ENCODE measurements at places on chromosomes 5 and 9.

GRCh38 chr9:89697553-89697952 lies 92.7 kb downstream of the GADD45G start:
- DNase-seq = no peak

- DNase-seq = no peak
Observed at GRCh38 chr9:107635803-107636174, 146.2 kb upstream of the KLF4 start.

GRCh38 chr9:126615791-126616447 lies 2.2 kb downstream of the LMX1B start:
- DNase-seq = no peak

GRCh38 chr9:91837981-91838731 lies 111.9 kb downstream of the ROR2 start:
- DNase-seq = no peak

GRCh38 chr9:136958898-136959850 lies 7.1 kb downstream of the LCN12 start:
- DNase-seq = no peak

DNA sequence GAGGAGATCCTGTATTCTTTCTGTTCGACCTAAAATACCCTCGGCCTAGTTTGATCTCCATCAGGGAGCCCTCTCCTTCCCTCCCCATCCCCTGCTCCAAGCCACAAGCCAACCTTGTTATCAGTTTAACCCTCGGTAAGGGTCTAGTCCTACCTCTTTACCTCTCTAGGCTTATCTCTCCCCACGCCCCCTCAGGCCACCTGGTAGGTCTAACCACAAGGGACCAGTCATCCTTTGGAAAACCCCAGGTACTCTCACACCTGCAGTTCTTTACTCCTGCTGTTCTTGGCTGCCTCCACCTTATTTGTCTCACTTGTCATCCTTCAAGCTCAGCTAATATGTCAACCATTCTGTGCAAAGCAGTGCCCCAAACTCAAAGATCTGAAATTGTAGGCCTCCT lies 78.7 kb downstream of the RAD23B start:
- DNase-seq = no peak

- no peak for DNase-seq
Observed at GRCh38 chr5:104526866-104527265, 964.3 kb upstream of the NUDT12 start.

- no peak for DNase-seq
Observed at GRCh38 chr9:19022206-19022605, 10.8 kb downstream of the SAXO1 start.

DNA sequence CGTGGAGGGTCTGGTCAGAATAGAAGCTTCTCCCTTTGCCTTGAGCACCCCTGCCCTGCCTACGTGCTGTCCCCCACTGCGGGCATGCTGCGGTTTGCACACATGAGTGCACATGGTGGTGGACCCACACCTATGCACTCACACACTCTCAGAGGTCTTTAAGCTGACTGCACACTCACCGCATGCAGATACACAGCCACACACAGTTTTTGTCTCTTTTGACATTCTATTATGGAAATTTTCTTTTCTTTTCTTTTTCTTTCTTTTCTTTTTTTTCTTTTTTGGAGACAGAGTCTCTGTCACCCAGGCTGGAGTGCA lies 584 bp upstream of the ARID3C start:
- DNase-seq = no peak

DNA sequence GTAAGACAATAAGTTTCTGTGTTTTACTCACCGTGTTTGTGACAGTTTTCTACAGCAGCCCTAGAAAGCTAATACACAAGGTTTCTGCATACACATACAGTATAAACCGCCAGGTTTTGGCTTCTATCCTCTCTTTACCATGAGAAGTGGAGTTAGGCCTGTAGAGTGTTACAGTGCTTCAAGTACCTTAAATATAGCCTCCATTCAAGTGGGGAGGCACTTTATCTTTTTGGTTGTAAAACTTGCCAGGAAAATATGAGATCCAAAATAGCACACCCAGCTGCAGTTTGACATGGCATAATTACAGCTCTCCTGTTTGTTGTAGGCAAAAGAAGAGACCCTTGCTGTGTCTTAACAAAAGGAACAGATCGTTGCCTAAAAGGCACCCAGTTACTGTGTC lies 90.3 kb upstream of the PTPN3 start:
- no peak for DNase-seq

- DNase-seq = no peak
Observed at GRCh38 chr5:137027758-137028157, 471.4 kb downstream of the SPOCK1 start.

GRCh38 chr5:34749431-34749873 lies 89.5 kb upstream of the TTC23L start:
- no peak for DNase-seq

GRCh38 chr5:78997090-78997489 lies 12.0 kb upstream of the ARSB start:
- no peak for DNase-seq

- DNase-seq = no peak
Observed at GRCh38 chr9:4070266-4070665, 229.6 kb downstream of the GLIS3 start.

DNA sequence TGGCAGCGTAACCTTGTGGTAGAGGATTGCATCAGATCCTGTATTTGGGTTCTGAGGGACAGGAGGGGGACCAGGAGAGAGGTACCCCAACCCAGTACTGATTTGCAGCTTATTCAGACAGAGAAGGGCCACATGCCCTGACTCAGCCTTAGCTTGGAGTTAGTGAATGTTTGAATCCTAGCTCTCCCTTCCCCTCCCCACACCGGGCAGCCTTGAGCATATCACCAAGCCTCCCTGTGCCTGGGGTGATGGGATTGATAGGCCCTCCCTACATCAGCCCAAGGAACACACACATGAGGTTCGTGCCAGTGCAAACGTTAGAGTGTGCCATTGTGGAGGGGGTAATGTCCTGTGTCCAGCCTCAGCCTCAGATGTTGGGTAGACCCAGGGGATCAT lies 71.9 kb downstream of the AMBP start:
- no peak for DNase-seq

DNA sequence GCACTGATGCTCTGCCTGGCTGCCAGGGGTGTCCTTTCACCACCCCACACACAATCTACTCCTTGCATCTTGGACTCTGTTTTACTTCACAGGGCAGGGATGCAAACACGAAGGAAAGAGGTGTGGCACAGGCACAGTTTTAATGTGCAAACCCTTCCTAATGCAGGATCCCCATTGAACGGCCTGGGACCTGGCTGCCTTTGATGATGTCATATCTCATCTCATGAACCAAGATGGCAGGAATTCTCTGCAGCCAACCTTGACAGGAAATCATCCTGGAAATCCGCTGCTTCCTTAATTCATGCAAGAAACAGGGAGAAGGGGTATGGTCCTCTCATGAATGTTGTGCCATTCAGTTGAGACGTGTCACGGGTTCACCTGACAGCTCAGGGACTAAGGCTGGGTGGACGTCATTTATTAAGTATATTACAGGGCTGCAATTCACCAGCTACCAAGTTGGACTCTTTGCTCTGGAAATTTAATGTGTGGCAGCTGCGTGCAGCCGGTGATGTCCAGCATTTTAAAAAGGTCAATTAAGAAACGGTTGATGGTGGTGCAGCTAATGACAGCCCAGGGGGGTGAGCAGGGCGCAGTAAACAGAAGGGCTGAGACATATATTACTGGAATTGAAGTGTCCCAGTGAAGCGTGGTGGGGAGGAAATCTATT lies 91.5 kb downstream of the LMNB1 start:
- DNase-seq = no peak

DNA sequence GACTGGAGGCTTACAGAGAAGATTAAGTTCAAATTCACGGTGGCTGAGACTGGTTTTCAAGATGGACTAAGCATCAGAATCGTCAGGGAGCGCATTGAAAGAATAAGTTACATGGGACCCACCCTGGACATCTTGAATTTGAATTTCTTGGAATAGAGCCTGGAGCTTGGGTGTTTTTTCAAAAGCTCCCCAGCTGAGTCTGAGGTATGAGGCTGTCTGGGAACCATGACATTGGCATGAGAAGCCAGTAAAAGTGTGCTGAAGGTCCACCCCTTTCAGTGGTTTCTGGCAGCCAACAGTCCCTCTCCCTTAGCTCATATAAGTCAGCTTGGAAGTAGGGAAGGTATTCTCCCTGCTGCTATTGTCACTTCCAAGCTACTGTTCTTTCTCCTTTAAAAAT lies 97.8 kb downstream of the MAST4 start:
- DNase-seq = no peak

DNA sequence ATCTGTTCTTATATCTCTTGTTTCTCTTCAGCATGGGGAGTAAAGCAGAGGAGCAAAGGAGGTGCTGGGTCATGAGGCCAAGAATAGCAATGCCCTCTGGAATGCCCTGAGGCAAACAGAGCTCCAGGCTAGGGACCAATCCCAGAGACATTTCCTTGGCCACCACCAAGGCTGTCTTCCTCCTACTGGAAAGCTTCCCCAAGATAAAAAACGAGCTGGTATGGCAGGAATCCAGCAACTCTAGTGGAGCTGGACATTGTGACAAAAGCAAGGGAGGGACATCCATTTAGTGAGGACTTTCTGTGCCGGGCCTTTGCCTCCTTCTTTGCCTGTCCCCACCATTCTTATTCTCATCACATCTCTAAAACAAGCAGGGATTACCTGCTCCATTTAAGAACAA lies 161.6 kb downstream of the ASTN2 start:
- no peak for DNase-seq

DNA sequence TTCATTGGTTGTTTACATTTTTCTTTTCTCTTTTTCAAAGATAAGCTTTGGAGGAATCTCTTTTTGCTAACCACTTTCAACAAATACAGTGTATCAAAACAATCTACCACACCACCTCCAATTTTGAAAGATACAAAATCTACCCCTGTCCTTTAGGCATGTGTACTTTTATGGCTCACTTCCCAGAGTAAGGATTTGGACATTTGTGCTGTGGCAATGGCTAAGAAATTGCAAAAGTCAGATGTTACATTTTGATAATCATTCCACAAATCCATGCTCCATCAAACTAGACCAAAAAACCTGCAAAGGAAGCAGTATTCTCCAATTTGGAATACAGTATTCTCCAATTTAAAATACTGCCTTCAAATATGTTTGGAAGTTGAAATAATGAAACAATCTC lies 204.9 kb downstream of the MCTP1 start:
- DNase-seq = no peak

DNA sequence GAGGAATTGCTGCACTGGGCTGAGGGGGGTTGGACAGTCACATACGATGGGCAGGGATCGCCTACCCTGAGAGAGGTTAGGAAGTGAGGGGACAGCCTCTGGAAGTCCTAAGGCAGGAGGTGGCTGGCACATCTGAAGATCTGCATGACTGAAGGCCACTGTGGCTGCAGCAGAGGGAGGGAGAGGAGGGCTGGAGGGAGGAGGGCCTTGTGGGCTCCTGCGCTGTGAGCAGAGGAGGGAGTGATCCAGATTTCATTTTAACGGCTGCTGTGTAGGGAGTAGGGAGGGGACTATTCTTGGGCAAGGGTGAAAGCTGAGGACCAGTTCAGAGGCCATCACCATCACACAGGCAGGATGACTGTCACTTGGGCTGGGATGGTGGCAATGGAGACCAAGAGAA lies 7.1 kb downstream of the EIF4E1B start:
- no peak for DNase-seq

DNA sequence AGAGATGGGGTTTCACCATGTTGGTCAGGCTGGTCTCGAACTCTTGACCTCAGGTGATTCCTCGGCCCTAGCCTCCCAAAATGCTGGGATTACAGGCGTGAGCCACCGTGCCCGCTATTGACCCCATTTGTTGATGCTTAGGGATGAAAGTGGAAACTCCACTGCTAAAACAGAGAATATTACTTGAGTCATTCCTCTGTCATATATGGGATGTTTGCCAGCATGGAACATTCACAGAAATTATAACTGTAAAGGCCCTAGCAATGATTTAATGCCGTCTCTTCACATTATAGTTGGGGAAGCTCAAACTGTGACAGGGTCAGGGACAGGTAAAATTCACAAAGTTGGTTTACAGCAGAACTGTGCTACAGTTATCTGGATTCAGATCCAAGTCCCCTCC lies 94.5 kb downstream of the TMC1 start:
- DNase-seq = no peak

GRCh38 chr5:55905251-55905650 lies 54.1 kb downstream of the IL31RA start:
- no peak for DNase-seq

GRCh38 chr9:81772144-81772543 lies 82.8 kb upstream of the TLE1 start:
- DNase-seq = no peak

- no peak for DNase-seq
Observed at GRCh38 chr5:74103131-74104023, 477.4 kb downstream of the ARHGEF28 start.

DNA sequence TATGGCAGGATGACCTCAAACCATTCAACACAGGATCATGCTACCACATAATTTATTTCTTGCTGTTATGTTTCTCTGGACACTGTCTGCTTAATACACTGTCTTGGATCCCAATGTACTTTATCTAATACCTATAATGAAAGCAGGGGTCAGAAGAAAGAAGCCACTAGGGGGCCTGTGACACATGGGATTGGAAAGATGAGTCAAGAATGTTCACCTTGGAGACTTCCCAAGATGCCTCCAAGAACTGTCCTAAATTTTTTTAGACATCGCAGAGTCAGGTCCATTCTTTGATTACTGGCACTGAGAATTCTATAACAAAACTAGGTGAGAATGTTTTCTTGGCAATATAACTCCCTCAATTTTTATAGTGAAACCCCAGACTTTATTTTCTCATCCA lies 305.8 kb upstream of the SMARCA2 start:
- no peak for DNase-seq

DNA sequence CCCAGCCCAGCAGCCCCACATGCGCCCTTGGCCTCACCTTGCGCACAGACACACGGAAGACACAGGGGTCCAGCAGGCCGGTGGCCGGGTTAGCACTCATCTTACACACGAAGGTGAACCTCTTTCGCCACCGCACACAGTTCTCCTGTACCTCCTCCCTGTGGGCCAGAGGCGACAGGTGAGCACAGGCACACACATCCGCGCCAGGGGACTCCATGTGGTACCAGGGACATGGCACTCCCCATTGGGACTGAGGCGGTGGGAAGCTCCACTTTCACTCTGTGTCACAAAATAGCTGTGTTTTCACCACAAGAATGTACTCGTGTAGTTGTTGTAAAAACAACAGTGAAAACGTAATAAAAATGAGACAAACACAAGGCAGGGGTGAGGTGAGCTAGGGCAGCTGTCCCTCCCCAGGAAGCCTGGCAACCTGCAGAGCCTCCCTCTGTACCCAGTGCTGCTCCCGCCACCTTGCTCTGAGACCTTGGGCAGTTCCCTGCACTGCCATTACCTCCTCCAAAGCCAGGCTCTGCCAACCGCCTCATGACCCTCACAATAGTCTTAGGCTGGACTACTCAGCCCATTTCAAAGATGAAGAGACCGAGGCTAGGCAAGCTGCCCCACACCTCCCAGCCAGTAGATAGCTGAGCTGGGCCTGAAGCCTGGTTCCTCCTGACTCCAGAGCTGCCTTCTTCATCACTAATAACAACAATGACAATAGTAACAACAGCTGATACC lies 16.3 kb upstream of the DPM2 start:
- no peak for DNase-seq

DNA sequence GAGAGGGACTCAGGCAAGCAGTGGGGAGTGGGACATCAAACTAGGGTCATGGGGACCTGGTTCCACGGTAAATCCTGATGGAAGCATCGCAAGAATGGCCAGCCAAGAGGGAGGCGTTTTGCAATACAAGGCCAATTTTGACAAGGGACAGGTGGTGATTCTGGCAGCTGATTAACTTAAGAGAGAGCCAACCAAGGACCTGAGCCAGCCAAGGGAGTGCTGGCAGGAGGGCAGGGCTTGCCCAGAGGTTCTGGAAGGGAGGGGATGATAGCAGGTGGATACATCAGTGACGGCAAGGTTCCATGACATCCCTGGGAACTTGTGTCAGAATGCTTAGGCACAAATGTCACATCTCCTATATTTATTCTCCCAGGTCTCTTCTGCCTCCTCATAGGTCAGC lies 32.8 kb upstream of the PUM3 start:
- DNase-seq = no peak
